ENCODE measurements at places on chromosomes 2 and 18. TPM values are rescaled to one million over a fixed set of nuclear protein-coding genes. Genes with fewer than 3 reads are reported as not detected.

DNA sequence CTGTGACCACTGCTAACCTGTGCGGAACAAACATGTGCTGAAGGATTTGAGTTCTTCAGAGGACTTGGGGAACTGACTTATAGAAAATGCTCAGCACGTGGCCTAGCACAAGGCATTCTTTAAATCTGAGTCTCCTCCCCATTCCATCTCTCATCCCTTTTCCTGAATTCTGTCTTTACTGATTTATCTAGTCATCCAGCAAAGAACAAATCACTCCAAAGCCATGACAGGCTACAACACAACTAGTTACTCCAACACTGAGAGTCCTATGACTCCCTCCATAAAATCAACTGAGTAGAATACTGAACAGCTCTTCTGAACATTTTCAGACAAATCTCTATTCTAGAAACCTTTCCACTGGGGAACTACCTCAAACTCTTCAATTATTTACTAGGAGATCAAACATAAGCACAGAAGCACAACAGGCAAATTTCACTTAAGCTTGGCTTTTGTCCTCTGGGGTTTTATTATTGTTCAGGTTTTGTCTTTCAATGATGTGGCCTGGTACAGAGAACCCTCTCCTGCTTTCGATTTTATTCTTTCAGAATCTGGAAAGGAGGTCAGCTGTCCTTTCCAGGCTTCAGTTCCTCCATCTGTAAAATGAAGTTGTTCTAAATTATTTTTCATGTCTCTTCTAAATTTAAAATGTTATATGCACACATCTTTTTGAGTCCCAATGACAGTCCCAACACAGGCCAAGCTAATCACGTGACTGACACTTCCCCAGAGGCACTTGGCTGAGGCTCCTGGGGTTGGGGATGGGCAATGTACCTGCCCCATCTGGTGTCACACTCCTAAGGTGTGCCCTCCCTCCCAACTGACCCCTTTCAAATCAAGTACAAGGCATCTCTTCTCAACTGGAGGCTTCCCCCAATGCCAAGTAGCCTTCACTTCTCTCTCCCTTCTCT, 31.8 kb downstream of the RNU4ATAC start:
- DNase-seq: no peak

DNA sequence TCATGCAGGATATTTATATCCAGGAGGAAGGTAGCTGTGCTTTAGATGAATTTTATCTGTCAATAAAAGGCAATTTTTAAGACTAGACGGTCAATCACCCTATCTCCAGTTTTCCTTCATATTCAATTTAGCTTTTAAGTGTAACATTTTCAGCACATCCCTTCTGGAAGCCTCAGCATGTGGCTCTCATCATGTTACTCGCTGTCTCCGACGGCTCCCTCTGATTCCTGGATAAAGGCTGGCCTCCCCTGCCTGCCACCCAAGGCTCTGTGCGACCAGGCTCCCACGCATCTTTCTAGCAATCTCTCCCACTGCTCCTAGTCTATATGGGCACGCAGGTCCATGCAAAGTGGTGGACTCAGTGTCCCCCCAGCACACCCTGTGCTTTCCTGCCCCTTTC, 84.5 kb downstream of the MEP1B start:
- no peak for DNase-seq

SERPINB4 gene
- total RNA-seq: not detected

DNA sequence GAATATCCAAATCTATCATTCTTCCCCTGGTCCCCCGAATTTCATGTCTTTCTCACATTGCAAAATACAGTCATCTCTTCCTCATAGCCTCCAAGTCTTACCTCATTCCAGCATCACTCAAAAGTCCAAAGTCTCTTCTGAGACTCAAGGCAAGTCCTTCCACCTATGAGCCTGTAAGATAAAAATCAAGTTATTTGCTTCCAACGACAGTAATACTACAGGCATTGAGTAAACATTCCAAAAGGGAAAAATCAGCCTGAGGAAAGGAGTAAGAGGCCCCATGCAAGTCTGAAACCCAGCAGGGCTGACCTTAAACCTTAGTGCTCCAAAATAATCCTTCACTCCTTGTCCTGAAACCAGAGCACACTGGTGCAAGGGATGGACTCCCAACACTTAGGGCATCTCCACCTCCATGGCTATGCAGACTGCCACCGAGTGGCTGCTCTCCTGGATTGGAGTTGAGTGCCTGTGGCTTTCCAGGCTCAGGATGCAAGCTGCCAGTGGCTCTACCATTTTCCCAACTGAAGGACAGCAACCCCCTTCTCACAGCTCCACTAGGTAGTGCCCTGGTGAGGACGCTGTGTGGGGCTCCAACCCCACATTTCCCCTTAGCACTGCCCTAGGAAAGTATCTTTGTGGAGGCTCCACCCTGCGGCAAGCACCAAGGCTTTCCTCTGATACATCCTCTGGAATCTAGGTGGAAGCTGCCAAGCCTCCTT, 16.3 kb downstream of the DTNA start:
- no peak for DNase-seq

- peak; percentile 87 for DNase-seq
Observed at GRCh38 chr2:105517814-105518705, 119.2 kb upstream of the FHL2 start.

DNA sequence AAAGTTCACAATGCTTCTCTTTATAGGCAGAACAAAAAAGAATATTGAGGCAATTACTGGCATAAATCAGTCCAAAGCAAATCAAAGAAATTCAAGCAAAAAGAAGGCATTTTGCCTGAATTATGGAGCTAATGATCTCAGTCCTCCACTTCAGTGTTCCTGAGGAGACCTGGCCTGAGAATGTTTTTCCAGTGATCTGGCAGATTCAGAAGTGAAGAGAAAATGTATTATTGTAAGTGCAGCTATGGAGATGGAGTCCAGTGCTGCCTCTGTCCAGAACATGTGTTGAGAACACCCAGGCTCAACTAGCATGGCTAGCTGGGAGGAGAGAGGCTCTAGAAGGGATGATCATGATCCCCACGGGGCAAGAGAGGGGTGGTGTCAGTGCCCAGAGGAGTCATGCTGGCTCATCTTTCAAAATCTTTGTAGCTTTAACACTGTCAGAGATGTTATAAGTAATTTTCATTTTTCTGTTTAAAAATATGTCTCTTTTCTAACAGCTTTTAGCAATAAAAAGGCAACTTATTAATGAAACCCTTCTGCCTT, 367.0 kb upstream of the RAB12 start:
- no peak for DNase-seq

GRCh38 chr2:73292316-73292905, 937 bp downstream of the EGR4 start:
- no peak for DNase-seq

All from psoas muscle (tissue), 8 donors.